ENCODE measurements at places on chromosomes 11 and 22.
A peak's percentile ranks its signal among the peaks of the same experiment; 100 is the strongest.

- no peak for DNase-seq
These were observed 5.9 kb downstream of the TSPAN32 start for GRCh38 chr11:2307501-2308331.

DNA sequence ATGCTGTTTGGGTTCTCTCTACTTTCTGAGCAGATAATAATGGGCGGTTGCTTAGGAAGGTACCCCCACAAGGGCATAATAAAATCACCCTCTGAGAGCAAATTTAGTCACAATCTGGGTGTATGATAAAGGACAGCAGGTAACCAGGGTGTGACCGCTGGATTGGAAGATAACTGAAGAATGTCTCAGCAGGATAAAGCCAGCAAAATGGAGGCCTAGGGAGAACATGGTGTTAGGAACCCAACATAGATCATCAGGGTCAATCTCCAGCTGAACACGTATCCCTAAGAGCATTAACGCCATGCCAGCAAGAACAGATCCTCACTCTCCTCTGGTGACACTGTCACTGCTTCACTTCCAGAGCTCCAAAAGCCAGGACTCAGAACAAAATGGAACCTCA, 64.5 kb upstream of the SCUBE2 start:
- DNase-seq = no peak

- no peak for DNase-seq
These were observed 51.1 kb upstream of the MUC15 start for GRCh38 chr11:26623076-26623659.

DNA sequence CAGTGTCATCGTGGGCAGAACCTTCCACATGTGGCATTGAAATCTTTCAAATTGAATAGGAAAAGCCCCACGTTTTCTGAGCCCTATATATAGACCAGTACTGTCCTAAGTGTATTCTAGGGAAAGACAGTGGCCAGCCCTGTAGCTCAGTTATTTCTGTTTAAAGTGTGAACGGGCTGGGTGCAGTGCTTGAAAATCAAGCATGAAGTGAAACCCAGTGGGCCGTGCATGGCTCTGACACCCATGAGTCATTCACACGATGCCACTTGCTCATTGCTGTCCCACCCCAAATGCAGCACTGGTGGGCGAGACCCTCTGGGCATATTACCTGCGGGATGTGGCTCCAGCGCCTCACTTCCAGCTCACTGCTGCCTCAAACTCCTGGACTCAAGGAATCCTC, 29.8 kb upstream of the CCDC188 start:
- DNase-seq = no peak

DNA sequence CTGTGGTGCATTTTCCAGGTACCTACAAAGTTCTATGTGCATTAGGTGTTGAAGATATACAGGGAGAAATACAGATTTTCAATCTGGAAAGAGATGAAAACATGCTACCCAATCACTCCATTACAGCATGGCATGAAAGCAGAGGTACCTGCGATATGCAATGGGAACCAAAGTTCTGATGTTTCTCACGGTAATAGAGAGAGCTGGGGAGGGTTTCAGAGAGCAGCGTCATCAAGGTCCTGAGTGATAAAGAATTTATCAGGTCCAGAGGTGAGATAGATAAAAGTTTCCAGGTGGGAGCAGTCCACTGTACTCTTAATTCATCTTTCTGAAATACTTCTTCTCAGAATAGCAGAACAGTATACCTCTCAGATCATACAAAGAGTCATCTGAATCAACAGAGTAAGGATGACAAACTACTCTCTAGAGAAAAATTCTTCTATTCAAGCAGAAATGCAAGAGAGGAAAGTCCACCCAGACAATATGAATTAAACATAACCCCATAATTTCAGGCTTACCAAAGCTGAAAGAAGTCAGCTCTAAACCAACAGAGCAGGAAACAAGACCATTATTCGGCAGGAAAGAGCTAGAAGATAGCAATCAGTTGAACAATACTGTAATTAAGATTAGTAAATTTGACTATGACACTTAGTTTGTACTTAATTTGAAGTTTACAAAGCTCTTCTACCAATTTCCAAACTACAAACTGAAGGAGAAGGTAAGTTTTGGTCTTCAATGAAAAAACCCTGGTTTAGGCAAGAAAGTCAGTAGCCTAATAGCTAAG, 12.8 kb downstream of the CTSC start:
- DNase-seq = no peak

GRCh38 chr11:639332-639955, 2.4 kb downstream of the DRD4 start:
- DNase-seq = no peak

- no peak for DNase-seq
These were observed 41.4 kb upstream of the ST14 start for GRCh38 chr11:130118165-130118564.

DNA sequence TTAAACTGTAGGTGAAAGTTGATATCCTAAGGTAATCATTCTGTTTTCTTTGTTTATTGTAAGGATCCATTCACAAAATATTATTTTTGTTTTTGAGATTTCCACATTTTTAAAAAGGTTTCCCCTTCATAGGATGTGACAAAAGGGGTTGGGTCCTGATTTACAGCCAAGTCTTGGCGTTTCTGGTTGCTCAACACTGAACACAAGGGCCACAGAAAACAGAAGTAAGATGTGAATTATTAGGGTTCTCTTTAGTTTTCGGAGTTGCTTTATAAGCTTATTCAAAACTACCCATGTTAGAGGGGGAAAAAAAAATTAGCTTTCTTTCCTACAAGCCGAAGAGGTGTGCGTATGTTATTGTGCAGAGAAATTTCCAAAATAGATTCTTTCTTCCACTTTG, 30.0 kb upstream of the FLI1 start:
- DNase-seq = no peak

DNA sequence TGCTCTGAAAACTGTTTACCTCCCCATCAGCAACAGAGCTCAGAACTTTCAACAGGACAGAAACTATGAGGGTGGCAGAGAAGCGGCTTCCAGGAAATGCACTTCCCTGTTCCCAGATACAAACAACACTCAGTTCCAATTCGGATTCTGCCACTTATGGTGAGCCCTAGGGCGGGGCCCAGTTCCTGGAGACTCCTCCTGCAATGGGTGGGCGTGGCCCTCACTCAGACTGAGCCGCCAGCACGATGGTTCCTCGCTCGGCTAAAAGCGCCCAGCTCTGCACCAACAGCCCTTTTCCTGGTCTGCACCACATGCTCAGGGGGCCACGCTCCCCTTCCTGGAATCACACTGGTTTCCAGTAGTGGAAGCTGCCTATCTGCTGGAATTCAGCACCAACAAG, 314.1 kb downstream of the CTTN start:
- no peak for DNase-seq

DNA sequence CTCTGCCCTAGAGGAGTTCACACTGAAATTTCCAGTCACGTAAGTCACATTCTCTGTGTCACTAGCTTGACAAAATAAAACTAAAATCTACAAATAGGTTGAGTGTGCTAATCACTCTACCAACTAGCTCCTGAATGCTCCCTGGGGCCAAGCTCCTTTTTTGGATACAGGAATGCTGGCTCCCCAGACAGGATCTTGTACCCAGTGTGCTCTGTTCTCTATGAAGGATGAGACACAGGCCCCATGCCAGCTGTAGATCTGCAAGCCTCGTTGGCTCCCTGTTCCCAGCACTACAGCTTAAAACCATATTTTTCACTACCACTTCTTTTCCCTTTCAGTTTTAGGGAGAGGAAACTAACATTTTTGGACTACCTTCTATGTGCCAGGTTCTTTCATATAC, 3.7 kb upstream of the IPO7 start:
- DNase-seq = no peak

DNA sequence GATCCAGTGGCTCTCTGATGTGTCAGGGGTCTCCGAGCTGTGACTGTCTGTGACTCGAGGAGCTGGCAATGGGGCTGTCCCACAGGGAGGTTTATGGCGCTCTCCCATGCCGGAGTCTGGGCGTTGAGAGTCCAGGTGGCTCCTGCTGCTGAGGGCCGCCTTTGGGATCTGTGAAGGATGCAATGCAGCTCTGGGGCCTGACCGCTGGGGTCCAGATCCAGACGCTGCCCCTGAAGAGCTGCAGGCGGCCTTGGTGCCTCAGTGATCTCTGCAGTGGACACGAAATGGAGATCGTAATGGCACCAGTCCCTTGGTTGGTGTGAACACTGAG, 155.3 kb downstream of the TBC1D22A start:
- no peak for DNase-seq

- no peak for DNase-seq
These were observed 5.5 kb downstream of the CSNK2A3 start for GRCh38 chr11:11347592-11347991.

DNA sequence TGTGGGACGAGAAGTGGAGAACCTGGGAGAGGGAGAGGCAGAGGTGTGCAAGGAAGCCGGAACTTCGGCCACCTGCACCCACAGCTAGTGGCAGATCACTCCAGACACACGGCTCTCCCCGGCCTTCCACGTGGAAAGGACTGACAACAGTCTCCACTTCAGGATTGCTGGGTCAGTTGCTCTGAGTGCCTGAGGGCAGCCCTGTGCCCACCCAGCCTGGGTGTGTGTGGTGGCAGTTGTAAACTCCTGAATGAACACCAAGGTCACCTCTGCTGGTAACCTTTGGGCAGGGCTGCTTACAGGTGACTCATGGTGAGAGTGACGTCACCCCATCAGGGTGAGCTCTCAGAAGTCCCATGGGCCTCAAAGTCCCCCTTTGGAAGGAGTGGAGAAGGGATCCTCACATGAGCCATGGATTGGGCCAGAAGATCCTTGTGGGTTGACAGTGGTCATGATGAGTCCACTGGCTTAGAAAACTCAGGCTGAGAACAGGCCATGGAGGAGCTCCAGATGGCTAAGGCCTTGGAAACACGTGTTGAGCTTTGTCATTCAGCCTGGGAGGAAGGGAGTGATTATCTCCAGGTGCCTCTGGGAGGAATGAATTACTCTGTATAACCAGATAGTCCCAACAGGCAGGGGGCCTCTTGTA, 71.3 kb downstream of the BCR start:
- DNase-seq = no peak

DNA sequence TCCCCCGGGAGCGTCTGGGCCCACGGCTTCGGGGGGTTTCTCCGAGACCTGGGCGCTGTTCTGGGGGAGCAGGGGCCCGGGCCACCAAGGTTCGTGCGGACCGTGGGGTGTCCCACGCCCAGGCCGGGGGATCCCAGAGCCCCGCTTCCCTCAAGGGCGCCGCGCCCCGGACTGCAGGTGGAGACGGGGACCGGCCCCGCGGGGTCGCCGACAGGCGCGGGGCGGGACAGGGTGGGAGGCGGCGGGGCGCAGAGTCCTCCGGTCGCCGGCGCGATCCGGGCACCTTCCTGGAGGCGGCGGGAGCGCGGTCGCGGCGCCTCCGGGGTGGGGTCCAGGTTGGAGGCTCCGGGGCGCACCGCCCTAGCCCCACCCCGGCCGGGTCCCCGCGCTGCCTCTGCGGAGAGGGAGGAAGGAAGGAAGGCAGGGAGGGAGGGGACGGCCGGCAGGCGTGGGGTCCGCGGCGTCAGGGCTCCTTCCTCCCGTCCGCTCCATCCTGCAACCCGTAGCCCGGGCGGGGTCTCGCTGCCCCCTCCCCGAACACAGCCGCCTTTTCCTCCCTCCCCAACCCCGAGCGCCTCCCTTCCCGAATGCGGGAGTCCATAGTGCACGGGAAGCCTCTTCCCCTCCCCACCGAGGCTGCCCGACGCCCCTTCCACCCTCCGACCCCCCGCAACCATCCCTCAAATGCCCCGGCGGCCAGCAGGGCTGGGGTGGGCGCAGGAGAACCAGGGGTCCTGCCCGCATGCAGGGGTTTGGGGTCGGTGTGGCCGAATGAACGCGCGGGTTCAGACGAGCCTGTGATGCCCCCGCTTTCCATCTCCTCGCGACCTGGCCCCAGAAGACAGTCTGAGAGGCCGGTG, 4.3 kb upstream of the ZBED4 start:
- DNase-seq = no peak

- DNase-seq = no peak
These were observed 29.6 kb upstream of the FLI1 start for GRCh38 chr11:128664317-128664716.

GRCh38 chr11:71203681-71204080, 48.7 kb downstream of the SHANK2 start:
- no peak for DNase-seq

DNA sequence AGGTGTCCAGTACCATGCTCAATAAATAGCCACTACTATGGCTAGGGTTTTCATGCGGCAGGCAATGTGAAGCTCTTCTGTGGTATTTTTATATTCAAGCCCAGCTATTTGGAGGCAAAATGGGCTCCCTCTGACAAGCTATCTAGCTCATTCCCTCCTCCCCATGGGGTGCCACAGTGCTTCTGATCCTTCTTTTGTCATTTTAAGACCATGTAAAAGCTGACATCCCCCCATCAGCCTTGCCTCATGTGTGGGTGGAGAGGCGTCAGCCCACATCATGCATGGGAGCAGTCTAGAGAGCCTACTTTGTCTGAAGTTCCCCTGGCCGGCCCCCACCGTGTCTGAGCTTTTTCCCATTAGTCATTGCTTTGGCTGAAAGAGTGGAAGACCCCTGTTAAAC, 59.8 kb downstream of the NAV2 start:
- no peak for DNase-seq

- peak; percentile 41 for DNase-seq
These were observed at the start of gene DSCAML1 for GRCh38 chr11:117796872-117797529. Gene DSCAML1 (minus strand): TSS chr11:117797216. CDS start chr11:117797079, 137 bp downstream.

- no peak for DNase-seq
These were observed 137.6 kb upstream of the TTC12 start for GRCh38 chr11:113176599-113177360.

DNA sequence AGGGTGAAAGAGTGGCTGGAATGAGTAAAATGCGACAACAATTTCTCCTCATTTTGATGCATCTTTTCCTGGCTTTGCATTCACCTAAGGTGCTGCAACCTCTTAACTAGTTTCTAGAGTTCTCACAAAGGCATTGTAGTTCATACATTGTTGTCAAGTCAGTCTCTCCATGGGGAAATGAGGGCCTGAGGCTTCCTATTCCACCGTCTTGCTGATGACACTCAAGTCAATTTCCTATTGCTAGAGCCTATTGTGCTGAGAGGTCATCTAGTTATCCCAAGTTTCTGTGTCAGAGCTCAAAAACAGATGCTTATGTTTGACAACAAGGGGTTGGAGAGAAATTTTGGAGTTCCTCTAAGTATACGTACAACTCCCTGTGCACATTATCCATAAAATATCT, 11.6 kb upstream of the MS4A6A start:
- no peak for DNase-seq

DNA sequence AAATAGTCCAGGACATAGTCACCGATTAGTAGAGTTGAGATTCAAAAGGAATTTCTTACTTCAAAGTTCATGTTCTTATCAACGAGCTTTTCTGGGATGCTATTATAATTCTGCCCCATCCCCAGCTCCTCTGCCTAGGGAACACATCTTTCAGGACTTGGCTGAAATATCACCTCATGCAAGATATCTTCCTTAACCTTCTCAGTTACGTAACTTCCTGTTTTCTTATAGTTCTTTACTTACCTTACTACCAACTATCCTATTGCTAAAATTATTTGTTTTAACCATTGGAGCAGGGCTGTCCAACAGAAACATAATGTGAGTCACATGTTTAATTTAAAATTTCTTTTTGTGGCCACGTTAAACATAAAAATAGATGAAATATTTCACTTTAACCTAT, 2.3 kb downstream of the NARS2 start:
- DNase-seq = no peak

- no peak for DNase-seq
These were observed 7.4 kb downstream of the PEX26 start for GRCh38 chr22:18085188-18085587.

Data from stimulated activated naive CD4-positive, alpha-beta T cell (primary cell).